Activated CD4-positive, alpha-beta T cell treated with anti-CD3 and anti-CD28 coated beads, Interleukin-2, Interleukin-6, amounts not matched to agents 100 ng/mL and 50 ng/mL, durations not matched to agents 16 hours and 8 hours (primary cell): ENCODE measurements at places on chromosomes 5 and 9.

DNA sequence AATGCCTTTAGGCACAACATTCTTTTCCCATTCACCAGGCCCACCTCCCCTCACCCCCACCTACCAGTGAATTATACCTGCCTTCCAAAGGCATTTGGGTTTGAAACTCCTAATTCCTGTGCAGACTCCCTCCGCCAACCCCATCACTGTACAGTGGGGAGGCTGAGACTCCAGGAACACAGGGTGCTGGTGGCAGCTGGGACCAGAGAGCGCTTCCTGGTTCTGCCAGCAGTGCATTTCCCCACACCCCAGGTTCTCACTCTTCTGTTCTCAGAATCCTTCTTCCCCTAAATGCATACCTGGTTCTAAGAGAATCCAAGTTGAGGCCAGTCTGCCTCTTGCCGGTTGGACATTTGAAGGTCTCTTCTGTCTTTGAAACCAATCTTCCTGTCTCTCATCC, 21.1 kb downstream of the SLC36A2 start:
- DNase-seq, result no peak

- no peak for DNase-seq
These were observed 139.8 kb upstream of the ERCC6L2 start for GRCh38 chr9:95735701-95736100.

DNA sequence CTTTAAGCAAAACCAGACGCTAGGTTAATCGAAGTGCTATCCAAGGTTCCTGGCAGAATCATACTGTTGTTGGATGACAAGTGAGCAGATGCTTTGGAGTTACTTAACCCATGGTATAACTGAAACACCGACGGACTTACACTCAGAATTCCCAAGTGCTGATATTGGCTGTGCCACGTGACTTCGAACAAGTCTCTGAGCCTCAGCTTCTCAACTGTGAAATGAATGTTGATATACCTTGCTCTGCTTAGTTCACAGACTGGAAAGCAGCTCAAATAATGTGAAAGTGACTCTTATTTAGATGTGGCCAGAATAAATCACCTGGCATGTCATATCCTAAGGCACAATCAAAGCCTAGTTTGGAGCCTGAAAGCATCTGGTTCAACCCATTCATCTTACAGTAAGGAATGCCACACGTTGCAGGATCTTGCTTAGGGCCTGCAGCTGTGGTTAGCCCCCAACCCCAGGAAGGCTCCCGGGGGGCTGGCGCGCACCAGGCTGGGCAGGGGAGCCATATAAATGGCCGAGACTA, 759 bp downstream of the GEMIN5 start:
- no peak for DNase-seq

DNA sequence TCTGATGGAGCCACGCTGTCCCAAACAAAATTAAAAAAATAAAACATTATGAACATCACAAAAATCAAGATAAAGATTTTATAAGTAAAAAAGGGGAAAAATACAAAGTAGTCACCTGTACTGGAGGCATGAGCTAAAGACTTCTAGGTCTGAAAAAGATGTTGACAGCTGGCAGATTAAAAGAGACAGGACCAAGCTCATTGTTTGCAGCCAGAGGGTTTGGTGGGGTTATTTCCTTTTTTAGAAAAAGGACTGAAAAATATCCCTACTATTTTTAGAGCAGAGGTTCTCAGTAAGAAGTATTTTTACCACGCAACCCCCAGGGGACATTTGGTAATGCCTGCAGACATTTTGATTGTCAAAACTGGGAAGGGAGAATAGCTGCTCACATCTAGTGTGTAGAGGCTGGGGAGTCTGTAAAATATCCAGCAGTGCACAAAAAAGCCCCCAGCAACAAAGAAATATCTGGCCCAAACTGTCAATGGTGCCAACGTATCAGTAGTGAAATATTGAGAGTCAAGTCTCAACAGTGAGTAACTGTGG, 353.4 kb downstream of the TLE1 start:
- no peak for DNase-seq

DNA sequence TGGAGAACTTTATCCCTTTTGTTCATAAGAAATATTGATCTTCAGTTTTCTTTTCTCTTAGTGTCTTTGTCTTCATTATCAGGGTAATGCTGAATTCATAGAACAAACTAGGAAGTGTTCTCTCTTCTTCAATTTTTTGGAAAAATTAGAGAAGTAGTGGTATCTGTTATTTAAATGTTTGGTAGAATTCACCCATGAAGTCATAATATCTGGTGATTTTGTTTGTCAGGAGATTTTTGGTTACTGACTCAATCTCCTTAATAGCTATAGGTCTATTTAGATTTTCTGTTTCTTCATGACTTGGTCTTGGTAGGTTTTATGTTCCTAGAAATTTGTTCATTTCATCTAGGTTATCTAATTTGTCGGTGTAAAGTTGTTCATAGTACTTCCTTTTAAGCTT, 45.4 kb upstream of the STARD4 start:
- DNase-seq, result no peak

GRCh38 chr9:137149942-137150616, 11.1 kb downstream of the GRIN1 start:
- no peak for DNase-seq

DNA sequence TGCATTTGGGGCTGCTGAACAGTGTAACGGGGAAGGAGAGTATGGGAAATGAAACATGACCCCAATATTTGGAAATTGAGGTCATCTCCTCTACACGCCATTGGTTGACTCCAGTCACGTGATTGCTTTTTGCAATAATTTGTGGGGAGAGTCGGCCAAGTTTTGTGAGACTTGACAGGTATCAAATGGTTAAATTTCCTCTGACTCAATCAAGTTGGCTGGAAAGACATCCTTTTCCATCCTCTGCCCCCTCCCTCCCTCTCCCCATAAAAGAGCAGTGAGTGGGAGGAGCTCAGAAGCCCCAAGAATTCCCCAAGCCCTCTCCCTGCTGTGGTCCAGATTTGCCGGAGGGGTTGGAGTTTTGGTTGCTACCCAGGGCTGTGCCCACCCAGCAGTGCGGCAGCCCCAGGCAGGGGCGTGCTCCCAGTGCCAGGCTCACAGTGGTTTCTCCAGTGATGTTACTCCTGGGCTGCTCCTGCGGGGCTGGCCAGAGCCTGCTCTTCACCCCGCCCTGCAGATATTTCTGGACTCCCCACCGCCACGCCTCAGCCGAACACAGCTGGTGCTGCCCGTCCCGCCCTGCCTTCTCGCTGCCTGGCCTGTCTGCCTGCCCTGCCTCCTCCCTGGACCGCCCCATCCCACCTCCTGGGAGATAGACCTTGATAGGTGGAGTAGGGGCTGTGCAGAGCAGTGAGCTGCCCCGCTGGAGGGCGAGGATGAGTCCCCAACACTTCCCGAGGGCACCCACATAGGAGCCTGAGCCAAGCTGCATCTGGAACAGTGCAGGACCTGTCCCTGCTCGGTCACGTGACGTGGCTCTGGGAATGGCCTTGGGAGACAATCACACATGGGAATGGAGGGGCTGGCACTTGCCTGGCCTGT, 3.4 kb downstream of the COL5A1 start:
- DNase-seq, result no peak

DNA sequence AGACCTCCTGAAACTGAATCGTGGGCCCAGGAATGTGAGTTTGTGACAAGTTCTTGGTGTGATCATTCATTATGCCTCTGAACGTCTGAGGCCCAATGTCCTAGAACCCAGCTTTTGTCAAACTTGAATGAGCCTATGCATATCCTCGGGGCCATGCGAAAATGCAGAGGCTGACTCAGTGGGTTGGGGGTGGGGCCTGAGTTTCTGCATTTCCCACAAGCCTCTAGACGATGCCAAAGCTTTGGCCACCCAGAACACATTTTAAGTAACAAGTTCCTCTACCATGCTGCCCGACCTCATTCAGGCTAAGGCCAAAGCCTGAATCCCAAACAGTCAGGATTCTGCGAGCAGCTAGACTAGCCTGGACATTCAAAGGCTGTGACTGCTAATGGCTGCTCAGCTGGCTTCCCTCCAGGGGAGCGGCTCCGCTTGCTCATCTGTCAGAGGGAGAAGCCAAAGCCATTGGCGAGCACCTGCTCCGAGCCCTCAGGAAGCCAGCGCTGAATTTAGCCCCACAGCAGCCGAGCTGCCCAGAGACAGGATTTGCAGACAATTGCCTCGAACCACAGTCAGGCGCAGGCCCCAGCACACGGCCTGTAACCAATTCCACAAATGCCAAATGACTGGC, 177.5 kb downstream of the ZDHHC21 start:
- no peak for DNase-seq

DNA sequence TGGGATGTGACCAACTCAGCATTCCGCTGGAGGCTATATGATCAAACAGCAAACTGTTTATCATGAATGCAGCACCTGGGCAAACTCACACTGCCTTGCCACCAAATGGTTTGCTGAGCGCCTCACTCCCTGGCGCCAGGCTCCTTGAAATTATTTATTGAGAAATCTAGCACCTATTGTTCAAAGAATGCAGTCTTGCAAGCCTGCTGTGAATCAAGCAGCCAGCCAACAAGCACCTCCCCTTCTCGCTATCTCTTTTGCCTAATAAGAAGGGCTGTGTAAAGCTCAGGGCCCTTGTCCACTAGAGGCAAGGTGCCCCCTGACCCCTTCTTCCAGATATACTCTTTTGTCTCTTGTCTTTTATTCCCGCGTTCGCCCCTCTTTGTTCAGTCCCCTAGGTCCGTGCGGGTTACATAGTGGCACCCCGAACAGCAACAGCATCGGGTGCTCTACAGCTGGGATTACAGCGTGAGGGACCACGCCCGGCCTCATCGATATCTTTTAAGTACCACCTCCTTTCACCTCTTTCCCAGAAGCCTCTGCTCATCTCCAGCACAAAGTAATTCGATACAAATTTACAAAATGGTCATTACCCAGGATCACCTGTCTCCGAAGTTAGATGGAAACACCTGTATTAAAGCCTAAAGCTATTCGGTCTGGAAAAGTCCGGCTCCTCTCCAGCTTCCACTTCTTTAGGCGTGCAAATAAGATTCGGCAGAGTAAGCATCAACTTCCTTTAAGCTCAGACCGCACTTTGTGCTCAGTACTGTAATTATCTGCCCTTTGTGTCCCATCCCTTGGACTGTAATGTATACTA, 896 bp downstream of the RIGI start:
- peak; percentile 12 for DNase-seq

GRCh38 chr5:36162810-36163486, 11.0 kb downstream of the SKP2 start:
- DNase-seq, result no peak

DNA sequence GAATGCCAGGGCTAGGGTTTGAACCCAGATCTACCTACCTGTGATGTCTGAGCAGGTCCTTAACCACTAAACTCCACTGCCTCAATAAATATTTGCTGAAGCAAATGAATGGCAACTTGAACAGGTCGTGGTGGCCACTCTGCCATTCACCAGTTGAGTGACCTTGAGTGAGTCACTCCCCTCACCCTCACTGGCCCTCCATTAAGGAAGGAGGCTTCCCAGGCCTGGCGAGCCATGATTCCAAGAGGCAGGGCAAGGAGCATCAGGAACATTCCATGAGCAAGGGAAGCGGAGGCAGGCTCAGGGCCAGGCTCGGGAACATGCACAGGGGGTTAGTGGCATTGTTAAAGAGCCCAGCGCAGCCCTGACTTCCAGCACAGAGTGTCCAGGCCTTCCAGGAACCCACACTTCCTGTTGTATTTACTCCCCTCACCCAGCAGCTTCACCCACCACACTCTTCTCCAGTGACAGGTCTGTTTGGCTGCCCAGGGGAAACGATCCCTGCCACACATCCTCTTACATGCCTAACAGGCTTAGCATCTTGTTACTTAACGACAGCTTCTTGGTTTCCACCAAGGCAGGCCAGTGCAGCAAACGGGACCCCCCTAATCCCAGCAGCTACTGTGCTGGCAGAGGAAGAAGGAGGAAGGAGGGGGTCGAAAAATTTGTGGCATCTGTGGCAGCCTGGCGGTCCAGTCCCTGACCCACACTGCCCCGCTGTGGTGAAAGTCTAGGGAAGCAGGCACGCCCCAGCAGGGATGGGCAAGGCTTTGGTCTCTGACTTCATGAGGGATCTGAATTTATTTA, 43.7 kb upstream of the TTC1 start:
- peak; percentile 33 for DNase-seq

DNA sequence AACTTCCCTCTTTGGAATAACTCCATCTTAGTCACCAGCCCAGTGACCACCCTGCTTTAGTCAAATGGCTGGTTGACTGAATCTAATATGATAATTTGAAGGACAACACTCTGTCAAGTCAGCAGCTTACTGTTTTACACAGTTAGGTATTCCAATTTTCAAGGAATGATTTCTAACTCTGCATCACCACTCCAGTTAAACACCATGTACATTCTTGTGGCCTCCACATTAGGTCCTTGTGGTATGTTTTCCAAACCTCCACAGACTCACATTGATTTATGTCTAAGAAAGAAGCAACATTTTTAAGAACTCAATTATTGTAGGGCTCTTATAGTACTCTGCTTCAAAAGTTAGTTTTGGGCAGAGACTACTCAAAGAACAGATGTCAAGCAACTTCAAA, 110.7 kb downstream of the TLE1 start:
- no peak for DNase-seq

- DNase-seq, result no peak
These were observed 3.2 kb downstream of the LRRC26 start for GRCh38 chr9:137166380-137167229.

DNA sequence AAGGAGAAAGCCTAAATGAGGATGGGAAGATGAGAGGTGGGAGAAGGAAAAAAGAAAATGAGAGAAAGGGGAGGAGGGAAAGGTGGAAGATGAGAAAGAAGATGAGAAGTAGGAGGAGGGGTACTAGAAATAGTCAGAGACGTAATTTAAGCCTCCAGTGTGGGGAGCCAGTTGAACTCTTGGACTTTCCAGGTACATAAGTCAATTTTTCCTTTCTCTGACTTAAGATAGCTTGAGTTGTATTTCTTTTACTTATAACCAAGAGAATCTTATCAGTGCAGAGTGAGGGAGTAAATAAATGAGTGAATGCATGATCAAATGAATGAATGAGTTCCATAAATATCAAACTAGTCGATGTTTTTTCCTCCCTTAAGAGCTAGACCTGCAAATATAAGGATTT, 21.5 kb upstream of the WHRN start:
- DNase-seq, result no peak

DNA sequence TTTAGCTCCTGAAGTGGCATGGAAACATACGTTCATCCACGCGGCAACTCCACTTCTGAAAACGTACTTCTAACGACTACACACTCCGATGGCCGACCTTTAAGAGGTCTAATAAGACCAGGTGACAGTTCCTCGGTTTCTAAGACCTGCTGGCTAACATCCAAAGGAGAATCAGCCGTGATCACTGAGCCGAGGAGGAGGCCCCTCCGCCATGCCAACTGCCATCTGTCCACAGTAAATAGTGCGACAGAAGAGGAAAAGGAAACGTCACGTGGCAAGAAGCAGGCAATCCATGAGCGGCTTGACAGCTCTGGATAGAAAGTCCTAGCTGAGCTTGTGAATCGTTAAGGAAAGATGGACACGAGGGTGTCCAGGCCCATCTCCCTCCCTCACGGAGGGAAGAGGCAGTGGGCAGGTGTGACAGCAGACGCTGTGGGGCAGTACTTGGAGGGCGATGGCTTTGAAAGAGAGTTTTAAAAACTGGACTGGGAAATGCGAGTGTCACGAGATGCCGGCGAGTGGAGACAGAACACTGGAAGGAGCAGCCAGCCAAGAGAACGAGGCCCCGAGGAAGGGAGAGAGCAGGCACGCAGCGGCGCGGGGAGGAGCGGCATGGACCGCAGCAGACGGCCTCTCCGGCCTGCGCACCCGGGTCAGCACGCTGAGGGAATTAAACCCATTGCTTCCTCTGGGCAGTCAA, 66.7 kb upstream of the TBC1D9B start:
- DNase-seq, result no peak

- no peak for DNase-seq
These were observed 20.6 kb downstream of the GNAQ start for GRCh38 chr9:78011049-78011448.

GRCh38 chr9:15743512-15743911, 190.7 kb downstream of the CCDC171 start:
- DNase-seq, result no peak

GRCh38 chr5:157494178-157494832, 34.3 kb downstream of the NIPAL4 start:
- DNase-seq, result no peak
